ENCODE measurements at places on chromosomes 2 and 18.

DNA sequence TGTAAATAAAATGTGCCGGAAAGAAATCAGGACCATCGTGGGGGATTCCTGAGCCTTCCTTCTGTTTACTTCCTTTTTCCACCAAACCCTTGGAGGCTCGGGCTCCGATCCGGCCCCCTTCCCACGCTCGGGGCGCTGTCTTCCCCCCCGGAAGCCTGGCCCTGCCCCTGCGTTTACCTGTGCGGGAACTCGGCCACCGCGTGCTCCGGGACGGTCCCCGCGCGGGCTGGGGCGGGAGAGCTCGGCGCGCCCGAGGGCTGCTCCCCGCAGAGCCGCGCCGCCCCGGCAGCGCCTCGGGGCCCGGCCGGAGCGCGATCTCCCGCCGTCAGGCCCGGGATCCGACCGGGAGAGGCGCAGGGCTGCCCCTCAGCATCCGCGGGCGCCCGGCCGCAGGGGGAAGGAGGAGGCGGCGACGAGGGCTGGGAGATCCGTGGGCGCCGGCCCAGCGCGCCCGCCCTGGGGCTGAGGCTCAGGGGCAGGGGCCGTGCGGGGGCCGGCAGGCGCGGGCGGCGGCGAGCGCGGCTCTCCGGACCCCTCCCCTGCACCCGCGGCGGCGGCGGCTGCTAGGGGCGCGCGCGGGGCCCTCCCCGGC lies 435 bp downstream of the ADCY3 start:
- DNase-seq: peak; percentile 53

DNA sequence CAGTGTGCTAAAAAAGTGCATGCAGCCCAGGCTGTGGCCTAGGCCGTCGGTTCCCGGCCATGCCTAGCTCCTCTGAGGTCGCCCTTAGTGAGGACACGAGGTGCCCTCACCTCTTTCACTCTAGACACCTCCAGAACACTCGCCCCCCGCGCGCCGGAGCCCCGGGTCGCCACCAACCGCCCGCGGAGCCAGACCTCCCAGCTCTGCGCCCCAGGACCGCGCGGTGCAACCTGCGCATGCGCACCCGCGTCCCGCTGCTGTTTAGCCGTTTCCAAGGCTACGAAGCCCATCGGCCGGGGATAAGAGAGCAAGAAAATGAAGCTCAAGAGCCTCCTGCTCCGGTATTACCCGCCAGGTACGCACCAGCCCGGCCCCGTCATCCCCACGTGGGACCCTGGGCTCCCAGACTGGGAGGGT lies at the start of gene DAW1:
TSS of gene DAW1 (plus strand) at position 257 of the 417 bp plus-strand sequence. CDS start at position 316, 59 bp downstream.
- peak; percentile 90 for DNase-seq

DNA sequence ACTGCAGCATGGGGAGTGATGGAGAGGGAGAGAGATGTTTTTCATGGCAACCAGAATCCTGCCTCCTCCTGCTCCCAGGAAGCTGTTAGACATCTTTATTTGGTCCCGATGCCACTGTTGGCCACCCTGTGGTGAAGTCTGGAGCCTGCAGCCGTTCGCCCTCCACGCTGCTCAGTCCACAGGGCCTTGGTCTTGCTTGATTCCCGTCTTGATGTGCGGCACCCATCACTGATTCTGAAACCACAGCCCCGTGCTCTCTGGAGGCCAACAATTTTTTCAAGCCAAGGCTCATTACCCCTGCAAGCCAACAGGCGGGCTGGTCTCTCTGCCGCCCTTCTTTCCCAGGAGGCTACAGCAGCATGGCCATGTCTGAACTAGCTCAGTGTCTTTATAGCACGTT lies 24.5 kb downstream of the SIGLEC15 start:
- DNase-seq: no peak

- no peak for DNase-seq
Measured at GRCh38 chr2:217166241-217166850, 306.5 kb upstream of the TNP1 start.

- no peak for DNase-seq
Measured at GRCh38 chr2:54599326-54599710, 124.1 kb upstream of the EML6 start.

DNA sequence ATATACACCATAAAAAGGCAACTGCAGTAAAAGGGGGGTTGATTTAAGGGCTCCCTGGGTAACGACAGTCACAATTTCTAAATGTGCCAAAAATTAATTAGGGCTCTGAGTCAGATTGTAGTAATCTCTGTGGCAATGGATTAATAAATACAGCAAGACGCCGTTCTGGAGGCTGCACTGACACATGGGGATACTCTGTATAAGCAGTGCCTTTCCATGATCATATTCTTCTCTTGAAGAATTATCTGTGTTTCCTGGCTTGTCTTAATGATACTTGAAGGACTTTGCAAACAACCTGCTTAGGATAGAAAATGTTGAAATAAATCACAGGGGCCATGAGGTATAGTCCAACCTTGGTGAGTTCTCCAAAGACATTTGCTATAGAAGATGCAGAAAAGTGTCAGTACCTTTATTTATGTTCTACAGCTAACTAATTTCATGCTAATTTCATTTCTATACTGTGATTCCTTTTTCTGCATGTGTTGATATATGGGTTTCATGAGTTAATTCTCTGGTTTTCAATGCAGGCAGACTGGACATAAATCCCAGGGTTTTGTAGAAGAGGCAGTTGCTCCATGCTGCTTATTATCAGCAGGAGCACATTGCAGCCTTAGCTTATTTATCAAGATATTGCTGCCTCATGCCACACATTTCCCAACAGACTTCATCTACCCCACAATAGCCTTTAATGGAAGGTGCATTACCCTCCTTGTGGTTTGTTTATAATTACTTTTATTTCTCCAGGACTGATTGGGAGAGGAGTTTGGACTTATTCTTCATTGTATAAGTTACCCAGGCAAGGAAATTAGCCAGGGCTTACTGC lies 54.8 kb downstream of the HNMT start:
- DNase-seq: no peak

DNA sequence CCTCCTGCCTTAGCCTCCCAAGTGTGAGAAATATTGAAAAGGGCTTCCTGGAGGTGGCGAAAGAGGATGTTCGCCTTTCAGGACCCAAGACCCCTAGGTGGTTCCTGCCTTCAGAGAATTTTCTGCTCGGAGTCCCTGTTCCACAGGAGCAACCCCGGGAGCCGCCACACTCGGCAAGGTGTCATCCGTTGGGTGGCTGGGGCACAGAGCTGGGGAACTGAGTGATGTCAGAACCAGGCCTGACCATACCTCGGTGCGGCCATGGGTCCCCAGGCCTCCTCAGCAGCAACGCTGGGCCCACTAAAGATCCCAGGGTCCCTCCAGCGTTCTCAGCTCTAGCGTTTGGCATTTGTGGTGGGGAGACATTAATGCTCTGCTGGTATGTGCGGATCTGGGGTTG lies 23.7 kb upstream of the TAF1B start:
- DNase-seq: no peak

GRCh38 chr2:239326831-239327535 lies 73.8 kb downstream of the HDAC4 start:
- no peak for DNase-seq

DNA sequence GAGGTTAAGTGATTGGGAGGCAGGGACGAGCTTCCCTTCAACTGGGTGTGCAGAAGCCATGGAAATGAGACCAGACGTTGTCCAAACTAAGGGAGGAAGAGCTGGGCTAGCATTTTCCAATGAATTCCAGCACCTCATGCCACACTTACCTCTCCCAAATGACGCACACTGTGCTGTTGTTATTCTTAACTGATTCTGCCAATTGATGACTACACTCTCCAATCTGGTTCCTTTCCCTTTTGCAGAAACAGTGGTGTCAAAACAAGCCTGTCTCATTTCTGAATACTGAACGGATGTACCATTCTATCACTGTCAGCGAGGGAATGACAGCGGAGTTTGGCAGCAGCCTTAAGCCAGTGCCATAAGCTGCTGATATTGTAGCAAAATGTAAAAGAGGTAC lies 380.5 kb upstream of the HNRNPA3 start:
- no peak for DNase-seq

- no peak for DNase-seq
Measured at GRCh38 chr2:193963472-193964119, 1693.4 kb upstream of the SLC39A10 start.

- DNase-seq: no peak
Measured at GRCh38 chr2:83823229-83823628, 635.9 kb downstream of the SUCLG1 start.

GRCh38 chr2:200470230-200470629 lies 39.6 kb downstream of the KCTD18 start:
- no peak for DNase-seq

GRCh38 chr18:30481871-30482270 lies 560.7 kb downstream of the DSC3 start:
- no peak for DNase-seq

DNA sequence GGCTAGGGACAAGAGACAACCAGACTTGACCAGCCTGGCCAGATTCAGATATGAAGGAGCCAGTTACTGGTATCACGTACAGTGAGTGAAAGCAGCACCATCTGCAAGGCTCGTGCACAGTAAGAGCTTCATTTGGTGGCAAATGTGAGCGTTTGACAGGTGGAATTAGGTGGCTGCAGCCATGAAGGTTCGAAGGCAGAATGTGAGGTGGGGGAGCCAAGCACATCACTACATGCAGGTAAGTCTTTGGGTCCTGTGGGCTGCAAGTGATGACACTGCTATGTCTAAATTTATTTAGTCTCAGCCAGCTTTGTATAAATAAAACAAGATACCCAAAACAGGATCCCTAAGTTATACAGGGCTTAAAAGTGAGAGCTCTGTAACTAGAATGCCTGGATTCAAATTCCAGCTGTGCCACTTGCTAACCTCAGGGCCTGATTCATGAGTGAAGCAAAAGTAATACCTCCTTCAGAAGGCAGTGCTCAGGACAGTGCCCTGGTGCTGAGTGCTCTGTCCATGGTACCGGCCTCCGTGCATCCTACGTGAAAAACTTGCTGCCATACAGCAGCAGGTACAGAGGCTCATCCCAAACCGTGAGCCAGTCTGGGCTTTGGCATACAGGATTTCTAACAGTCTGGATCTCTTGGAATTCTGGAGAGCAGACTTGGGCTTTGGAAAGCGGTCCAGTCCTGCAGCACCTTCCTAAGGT lies 18.6 kb downstream of the DDX18 start:
- peak; percentile 28 for DNase-seq

DNA sequence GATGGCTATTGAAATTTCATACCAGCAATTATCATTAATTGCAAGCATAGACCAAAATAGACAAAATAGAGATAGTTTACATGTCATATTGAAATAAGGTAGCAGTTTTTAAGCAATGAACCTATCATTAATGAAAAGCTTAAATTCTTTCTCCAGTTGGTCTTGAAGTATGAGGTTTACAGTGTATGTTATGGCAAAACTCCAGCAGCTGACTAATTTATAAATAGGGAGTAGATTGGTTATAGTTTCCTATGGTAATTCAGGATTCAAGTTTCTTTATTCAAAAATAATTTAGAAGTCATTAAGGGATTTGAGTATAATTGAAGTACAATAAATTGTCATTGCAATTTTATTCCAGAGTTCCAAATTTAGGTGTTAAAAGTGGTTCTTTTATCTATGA lies 69.6 kb upstream of the COL5A2 start:
- DNase-seq: no peak

DNA sequence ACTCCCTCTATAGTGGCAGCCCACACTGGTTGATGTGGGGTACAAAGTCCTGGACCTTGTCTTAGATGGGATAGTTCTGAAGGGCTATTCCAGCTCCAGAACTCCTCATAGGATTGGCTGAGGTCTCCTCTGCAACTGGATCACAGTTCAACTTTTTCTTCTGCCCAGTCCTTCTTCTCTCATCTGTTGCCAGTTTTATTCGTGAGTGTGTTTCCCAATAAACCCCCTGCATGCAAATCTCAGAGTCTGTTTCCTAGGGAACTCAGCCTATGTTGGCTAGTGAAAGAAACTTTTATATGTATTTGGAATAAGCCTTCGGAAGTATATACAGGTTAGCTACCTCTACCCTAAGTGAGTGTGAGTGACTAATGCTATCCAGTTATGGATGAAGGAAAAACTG lies 823.4 kb downstream of the SLC4A3 start:
- no peak for DNase-seq

GRCh38 chr2:33292981-33293595 lies 183.4 kb upstream of the RASGRP3 start:
- DNase-seq: no peak

DNA sequence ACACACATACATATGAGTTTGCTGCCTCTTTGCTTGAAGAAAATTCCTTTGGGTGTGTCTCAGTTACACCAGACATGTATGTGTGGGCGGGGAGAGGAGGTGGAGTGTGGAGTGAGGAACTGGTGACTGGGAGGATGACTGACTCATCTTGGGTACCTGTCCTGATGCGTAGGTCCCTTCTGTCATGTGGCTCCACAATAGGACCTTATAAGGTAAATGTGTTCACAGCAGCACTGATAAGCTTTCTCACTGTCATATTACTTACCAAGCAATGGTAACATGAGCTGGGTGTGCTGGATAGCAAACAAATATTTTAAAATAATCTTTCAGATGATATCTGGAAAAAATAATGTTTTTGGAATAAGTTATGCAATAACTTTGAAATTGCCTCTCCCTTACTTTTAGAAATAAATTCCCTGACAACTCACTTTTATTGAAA lies 45.1 kb downstream of the SLC9A2 start:
- DNase-seq: no peak

DNA sequence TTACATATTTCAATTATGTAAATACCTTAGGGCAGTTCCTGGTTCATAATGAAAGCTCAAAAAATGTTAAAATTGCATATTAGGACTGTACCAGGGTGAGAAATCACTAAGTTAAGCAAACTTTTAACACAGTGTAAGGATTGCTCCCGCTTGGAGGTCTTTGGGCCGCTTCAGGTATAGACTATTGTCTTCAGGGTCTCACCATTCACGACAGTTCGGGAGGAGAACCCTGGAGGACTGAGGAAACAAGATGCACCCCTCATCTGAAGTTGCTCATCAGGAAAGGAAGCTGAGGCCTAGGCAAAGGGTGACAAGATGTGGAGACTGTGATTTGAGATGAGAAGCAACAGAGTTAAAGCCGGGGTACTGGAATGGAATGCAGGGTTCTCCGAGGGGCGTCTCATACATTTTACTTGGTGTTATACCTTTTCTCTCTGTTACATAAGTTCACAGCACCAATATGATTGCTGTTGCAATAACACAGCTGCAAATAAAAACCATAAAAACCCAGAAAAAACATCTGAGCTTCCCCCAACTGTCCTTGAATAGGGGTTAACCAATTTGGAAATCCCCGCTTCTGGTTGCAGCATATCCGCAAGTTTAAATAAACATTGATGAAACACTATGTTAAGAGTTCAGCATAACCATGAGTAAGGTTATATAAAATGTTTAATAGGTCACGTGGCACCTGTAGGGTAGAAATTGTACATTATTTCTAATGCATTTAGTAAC lies 40.1 kb downstream of the FBXO48 start:
- DNase-seq: no peak

GRCh38 chr2:177334940-177335543 lies 57.5 kb upstream of the AGPS start:
- no peak for DNase-seq

DNA sequence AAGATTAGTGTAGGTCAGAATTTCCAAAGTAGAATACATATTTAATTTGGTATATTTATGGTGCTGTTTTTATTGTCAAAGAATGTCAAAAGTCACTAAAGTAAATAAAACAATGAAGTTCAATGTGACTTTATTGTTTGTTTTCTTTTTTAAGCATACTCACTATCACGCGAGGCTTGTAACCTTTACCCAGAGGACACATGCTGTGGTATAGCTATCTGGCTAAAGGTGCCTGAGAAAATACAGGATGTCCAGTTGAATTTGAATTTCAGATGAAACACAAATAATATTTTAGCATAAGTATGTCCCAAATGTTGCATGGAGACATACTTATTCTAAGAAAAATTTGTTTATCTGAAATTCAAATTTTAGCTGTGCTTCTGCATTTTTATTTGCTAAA lies 103.3 kb upstream of the KLF7 start:
- no peak for DNase-seq

- no peak for DNase-seq
Measured at GRCh38 chr18:79598633-79599175, 80.9 kb upstream of the CTDP1 start.
